ENCODE measurements at places on chromosomes 6 and 20.

GRCh38 chr6:151109361-151109760, 130.4 kb upstream of the AKAP12 start:
- DNase-seq: no peak

DNA sequence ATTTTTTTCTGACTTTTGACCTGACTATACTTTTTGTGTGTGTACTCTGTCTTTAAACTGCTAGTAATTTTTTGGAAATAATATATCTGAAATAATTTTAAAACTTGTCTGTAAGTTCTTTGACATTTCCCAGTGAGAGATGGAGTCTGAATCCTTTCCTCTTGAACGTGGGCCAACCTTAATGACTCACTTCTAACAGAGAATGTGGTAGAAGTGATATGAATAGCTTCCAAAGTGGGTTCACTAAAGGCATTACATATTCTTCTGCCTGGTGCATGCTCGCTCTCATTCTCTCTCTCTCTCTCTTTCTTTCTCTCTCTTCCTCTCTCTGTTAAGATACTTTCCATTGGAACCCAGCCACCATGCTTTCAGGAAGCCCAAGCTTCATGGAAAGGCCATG, 108.7 kb upstream of the FERMT1 start:
- no peak for DNase-seq

DNA sequence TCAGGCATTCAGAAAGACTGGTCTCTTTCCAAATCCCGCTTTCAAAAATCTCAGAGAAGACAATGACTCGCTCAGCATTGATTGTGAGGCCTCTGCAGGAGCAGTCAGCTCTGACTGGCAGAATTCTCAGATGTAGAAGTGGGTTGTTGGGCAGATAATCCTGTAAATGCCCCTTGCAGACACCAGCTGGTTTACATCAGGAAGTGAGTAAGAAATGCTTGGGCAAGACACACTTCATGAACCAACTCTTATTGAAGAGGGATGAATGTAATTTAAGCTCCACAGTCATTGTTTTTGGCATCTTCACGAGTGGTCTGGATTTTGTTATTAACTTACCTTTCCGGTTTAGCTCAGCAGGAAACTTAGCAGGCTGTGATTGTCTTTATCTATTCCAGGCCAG, 166.6 kb downstream of the PLCB4 start:
- DNase-seq: no peak

DNA sequence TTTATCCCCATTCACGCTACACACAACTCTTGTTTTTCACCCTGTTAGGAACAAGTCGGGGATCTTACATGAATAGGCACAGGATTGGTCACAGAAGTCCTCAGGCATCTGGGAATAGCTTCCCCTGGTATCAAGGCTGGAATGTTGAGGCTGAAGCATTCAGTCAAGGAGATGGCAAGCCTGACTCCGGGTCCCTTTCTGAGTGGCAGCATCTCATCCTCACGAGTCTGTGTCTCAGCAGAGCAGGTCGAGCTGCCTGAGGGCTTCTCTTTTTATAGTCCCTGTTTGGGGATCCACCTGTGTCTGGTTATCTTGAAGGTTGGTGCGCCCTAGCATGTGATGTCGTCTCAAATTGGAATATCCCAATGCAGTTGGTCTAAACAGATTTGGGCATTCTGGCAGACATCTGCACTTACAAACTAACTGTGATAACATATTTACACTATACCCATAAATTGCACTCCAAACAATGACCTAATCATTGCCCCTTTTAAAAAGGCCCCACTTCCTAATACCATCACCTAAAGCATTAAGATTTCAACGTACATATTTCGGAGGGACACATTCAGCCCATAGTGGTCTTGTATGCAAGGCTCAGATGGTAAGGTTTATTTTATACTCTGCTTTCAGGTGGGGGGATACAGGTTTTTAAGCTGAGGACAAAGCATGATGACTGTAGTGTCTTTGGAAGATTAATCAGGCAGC, 112.7 kb upstream of the CLDN20 start:
- no peak for DNase-seq

DNA sequence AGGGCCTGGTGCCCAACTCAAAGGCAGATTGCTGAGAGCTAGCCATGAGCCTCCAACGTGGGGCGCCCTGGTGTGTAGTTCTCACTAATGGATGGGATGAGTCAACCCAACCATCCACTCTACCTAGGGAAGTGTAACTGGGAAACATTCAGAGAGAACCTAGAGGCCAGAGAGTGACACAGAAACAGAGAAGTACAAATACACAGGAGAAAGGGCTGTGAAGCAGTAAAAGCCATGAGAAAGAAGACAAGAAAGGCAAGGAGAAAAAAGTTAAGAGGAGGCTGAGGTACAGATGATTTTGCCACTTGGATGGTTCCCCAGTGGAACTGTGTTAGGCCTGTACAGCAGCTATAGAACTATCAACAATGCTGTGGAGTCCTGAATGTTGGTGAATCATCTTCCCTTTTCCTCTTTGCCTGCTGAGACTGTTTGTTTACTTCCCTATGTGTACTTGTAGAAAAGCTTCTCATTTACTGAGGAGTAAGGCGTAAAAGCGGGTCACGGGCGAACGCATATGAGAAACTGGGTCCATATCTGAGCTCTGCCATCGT, 39.0 kb downstream of the MAN1A1 start:
- no peak for DNase-seq

Measured in central memory CD8-positive, alpha-beta T cell (primary cell).